ENCODE measurements at places on chromosomes 2 and 18.

DNA sequence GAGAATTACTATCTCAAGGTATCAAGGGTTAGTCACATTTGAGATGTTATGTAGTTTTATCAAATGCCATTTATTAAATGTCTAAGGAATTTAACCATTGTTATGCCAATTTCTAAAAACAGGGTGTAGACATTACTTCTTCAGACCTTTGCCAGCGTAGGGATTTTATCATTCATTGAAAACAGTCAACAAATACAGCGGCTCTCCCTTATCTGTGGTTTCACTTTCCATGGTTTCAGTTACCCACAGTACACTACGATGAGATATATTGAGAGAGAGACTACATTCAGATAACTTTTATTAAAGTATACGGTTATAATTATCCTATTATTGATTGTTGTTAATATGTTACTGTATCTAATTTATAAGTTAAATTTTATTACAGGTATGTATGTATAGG is 234.7 kb downstream of the TMX3 start:
- DNase-seq = no peak

GRCh38 chr2:66576561-66577320 is 141.8 kb downstream of the MEIS1 start:
- DNase-seq = no peak

- no peak for DNase-seq
Measured at GRCh38 chr2:136751406-136751805, 13.9 kb upstream of the THSD7B start.

DNA sequence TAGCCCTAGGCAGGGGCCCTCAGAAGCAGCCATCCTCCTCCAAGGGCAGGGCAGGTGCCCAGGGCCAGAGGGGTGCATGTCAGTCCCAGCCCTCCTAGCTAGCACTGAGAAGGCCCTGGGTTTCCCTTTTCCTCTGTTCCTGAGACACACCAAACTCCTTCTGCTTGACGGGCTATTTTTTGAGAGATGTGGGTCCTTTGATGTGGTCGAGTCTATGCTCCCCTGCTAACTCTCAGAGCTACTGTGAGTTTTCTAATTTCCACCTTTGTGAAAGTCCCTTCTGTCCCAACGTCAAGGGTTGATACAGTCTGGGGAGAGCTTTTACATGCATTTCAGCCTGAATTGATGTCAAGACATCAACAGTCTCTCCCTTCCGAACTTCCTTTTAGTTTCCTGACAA is 51.4 kb downstream of the TRPM8 start:
- no peak for DNase-seq

DNA sequence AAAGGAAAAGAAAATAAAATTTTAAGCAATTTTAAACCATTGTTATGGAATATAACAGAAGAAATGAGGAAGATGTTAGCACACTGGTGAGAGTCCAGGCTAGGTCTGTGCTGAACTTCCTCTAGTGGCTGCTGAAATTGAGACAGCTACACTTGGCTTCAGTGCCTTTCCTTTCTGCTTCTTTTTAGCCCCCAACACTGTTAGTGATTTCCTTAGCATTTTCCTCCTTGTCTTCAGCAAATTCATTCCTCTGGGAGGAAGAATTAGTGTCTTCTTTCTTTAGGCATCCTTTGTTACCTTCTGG is 47.6 kb downstream of the ITGAV start:
- DNase-seq = no peak

DNA sequence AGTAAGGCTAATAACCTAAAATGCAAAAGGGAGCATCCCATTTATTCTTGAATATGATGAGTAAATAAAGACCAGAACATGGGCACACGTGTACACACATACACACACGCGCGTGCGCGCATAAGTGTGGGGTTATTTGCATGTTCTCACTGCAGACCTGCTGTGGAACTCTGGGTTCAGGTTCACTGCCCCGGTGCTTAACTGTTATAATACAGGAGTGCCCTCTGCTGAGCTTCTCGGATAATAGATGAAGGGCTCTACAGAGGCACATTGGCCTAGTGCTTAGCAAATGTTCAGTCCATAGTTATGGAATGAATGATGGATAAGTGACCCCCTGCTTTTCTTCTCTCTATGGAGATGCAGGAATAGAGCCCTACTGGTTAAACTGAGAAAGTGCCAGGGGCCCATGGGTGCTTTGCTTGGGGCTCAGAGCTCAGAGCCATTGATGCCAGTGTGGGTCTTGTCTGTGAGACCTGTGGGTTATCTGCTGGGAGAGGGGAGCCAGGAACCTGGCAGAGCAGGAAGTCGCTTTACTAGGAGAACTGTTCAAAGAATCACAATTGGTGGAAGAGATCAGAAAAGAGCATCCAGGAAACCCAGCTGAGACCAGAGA is 3.6 kb upstream of the ARL4C start:
- DNase-seq = peak; percentile 75

GRCh38 chr2:112257575-112257974 is 2.7 kb upstream of the ZC3H8 start:
- DNase-seq = peak; percentile 10

- no peak for DNase-seq
Measured at GRCh38 chr2:174794851-174795374, 30.6 kb upstream of the CHRNA1 start.

DNA sequence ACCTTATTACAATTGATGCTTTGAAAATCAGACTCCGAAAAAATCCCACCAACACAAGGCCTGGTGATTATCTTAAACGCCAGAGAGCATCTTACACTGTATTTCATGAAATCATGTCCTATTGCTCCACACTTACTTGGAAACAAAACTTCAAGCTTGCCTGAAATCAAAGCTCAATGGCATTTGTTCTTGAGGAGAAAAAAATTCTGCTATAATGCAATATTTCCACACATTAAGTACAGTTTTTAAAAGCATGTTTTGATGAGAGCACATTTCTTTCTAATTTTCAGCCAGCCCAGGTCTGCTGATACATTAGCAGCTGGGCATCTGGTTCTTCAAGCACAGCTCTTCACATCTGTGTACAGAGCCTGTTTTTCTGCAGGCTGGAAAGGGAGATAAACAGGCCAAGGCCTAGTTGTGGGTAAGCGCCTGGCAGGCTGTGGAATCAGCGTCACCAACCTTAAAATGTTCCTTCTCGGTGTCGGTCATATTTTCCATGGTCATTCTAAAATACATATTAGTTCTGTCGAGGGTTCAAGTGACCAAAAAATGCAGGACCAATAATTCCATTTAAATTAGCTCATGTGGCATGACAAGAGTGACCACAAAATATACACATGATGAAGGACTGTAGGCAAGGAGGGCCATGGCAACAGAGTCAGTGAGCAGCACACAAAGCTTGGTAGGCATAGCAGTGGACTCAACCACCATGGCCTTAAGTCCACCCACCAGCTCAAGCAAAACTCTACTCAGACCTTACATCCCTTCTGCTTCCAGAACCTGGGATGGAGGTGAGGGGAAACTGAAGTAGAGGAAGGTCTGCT is 20.9 kb downstream of the SLC8A1 start:
- DNase-seq = no peak

DNA sequence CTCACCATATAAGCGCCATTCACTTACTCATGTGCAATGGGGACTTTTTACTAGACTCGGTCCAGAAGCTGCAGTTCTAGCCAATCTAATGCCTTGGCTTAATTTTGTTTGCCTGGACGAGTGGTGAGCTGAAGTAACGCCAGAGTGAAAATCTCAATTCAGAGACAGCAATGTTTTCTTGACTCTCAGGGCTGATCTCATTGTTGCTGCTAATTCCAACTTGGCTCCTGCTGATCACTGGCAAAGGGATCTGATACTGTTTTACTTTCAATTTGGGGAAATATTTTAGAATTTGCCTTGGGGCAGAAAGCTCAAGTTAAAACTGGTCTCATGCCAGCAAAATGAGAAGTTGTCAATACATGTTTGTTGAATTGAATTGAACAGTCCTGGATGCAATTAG is 906.6 kb upstream of the CDH2 start:
- no peak for DNase-seq

- DNase-seq = no peak
Measured at GRCh38 chr2:208064220-208064961, 39.1 kb upstream of the PLEKHM3 start.

- DNase-seq = no peak
Measured at GRCh38 chr2:109144721-109145120, 15.7 kb downstream of the SH3RF3 start.

All from activated CD4-positive, alpha-beta T cell treated with anti-CD3 and anti-CD28 coated beads, Interleukin-2, amount 50 U/mL, for 4 hours (primary cell).